ENCODE measurements at places on chromosomes 16 and 17.
A peak's percentile ranks its signal among the peaks of the same experiment; 100 is the strongest.

GRCh38 chr16:72847187-72848027 lies 200.5 kb downstream of the ZFHX3 start:
- no peak for DNase-seq

GRCh38 chr16:84761448-84762368 lies 58.1 kb upstream of the CRISPLD2 start:
- no peak for DNase-seq

DNA sequence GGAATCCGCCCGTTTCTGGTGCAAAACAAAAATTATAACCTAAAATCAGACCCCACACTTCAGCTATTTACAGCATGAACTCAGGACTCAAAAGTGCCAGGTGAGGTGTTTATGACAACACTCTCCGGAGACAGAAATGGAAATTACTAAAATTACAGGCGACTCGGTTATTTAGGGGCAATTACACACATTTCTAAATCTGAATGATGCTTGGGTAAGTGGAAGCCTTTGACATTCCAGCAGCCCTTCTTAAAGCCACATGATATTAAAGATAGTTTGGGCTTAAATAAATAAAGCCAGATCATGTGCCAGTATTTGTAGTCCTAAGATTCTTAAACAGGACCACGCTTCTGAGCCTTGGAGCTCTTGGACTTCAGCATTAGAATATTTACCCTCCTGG lies 36.7 kb upstream of the PMP22 start:
- no peak for DNase-seq

DNA sequence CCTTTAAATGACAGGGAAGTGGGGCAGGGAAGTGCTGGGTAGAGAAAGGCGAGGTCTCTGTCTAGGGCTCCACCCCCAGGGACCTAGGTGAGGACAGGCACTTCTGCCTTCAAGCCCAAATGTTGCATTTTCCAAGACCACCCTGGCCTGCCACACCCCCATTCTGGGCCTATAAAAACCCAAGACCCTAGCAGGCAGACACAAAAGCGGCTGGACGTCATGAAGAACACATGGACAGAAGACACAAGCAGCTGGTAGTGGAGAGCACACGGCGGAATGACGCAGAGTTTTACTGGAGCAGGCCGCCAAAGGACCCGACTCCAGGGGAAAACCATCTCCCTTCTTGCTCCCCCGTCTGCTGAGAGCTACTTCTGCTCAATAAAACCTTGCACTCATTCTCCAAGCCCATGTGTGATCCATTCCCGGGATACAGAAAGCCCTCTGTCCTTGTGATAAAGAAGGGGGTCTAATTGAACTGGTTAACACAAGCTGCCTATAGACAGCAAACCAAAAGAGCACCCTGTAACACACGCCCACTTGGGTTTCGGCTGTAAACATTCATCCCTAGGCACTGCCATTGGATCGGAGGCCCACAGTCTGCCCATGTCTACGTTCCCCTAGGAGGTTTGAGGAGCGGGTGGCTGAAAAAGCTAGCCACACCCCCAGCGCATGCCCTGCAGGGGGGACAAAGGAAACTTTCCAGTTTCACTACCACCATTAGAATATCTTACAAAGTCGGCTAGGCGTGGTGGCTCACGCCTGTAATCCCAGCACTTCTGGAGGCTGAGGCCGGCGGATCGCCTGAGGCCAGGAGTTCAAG lies 622.2 kb upstream of the SALL1 start:
- no peak for DNase-seq

- no peak for DNase-seq
Measured at GRCh38 chr16:88809676-88810165, 2.0 kb downstream of the APRT start.

DNA sequence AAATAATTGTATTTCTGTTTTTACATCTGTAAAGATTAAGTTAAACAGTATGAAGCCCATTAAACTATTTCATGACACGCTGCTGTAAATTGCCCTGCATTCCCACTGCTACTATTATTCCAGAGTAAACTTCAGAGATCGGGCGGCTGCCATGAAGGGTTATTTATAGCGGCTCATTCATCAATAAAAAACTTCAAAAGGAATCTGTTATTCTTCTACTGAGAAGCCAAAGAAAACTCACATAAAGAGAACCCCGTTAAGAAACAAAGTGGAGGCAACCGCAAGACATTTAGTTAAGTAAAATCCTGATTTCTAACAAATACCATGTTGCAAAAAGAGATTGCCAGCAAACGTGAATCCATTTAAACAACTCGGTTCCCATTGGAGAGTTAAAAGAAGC lies 16.4 kb downstream of the FOXL1 start:
- DNase-seq, result no peak

DNA sequence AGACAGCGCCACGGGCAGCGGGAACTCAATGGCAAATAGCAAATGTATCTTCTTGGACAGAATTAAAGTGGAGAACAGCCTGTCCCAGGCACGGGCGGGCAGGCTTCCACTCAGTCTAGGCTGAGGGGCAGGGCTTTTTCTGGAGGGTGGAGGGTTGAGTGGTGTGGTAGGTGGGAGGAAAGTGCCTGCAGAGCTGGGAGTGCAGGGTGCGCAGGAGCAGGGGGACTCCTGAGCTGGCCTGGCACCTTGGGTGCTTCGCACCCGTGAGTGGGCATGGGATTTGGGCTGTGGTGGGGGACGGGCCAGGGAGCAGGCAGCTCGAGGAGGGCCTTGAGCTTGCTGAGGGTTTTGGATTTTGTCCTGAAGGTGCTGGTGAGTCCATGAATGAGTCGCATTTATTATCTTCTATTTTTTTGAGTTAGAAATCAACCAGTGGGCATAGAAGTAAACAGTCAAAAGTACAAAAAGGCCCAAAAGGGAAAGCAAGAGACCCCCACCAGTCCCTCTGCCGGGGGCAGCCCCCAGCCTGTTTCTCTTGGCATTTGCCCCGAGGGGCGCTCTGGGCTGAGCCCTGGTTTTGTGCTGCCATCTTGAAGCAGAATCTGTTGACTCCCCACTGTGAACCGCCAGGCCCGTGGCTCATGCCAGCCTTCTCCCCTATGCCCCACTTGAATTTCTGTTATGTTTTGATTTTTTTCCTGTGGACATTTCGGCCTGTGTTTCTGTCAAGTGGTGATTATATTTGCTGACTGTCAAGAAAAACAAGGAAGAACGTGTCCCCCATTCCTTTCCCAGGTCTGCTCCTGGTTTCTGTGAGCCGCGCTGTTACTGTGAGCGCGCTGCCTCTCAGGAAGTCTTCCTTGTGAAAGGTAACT lies 8.2 kb downstream of the ADORA2B start:
- DNase-seq, result no peak

DNA sequence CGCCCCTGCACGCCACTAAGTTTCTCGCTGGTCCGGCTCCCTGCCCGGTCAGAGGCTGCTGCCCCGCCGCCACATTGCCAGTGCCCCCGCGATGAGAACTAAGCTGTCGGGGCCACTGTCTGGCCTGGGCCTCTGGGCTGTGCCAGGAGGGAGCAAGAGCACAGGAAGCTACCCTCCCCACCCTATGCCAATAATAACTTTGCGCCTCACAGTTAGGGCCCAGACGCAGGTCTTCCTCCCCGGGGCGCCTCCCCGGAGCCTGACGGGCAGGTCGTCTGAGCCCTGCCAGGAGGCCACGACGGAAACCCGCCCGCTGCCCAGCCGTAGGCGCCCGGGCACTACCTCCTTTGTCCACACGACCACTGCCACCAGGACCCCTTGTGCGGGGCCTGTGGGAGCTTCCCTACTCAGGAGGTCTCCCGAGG lies 1.5 kb downstream of the ZFPM1 start:
- peak; percentile 64 for DNase-seq

DNA sequence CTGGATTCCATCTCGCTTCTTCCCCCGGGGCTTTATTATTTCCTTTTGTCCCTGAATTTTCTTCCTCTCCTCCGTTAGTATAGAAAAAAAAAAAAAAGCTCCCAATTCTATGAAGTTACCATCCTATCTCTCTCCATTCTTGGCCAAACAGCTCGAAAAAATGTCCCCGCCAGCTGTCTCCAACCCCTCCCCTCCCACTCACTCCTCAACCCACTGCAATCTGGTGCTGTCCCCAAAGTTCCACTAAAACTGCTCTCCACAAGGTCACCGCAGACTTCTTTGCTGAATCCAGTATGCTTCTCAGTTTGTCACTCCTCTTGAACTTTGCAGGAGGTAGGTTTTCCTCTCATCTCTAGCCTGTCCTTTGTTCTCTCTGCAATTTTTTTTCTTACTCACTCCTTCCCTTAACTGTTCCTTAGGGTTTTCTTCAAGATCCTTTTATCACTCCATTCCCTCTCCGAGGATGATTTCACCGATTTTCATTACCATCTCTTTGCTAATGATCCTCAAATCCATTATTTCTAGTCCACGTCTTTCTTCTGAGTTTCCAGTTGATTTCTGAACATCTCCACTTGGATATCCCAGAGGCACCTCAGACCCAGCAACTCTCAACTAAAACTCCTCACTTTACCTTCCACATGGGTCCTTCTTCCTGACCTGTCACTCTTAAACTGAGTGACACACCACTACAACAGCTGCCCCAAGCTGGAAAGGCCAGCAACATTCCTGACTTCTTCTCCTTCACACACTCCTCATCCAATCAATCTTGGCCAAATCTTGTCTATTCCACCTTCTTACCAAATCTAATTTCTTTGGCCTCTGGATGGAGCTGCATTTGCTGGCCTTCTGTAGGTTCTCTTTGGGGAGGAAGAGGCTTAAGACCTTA lies 1.5 kb upstream of the SUMO2 start:
- DNase-seq, result no peak

DNA sequence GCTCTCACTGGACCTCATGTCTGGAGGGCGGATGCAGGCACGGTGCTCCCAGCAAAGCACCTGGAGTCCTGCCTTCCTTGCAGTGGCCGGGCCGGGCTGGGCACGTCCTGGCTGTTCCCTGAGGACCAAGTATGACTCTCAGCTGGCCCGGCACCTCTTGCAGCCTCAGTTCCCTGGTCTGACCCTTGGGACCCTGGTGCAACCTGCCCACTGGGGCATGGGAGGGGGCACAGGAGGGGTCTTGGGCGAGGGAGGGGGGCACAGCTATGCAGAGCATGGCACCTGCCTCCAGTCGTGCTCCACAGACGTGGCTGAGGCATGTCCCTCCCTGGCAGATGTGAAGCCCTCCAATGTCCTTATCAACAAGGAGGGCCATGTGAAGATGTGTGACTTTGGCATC lies 19.6 kb downstream of the MAP2K3 start:
- no peak for DNase-seq

GRCh38 chr16:55037046-55037445 lies 106.4 kb downstream of the IRX5 start:
- DNase-seq, result no peak

DNA sequence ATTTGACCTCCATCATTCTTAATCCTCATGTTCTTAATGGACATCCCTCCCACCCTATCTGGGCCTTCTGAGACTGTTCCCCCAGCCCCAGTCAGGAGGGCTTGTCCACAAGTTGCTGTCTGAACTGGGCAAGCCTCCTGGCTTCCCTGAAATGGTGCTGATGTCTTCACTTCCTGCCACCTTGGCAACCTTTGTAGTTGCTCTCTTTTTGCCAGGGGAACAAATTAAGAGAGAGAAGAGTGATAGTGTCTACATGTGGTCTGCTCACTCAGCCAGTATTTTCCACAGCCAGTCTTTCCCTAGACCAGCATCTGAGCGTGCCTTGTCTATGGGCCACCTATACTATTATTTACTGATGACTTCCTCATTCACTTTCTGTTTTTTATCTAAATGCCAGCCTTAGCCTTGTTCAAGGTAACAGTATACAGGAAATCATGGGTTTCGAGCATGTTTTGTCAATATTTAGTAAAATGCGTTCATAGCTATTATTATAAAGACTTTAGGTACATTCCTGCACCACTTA lies 710.1 kb downstream of the MAF start:
- no peak for DNase-seq

DNA sequence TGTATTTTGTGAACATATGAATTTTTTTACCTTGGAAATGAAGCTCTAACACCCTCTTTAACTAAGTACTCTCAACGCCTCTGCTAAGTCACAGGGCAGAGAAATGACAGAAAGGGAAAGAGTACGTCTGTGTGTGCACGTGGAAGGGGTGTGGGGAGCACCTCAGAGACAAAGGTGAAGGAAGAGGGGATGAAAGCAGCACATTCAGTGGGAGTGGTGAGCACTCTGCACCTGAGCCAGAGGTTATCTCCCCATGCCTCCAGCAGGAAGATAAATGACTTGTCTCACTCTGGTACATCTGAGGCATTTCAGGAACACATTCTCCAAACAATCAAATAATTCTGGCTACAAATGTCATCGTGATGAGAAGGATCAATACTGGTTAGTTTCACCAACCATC lies 15.0 kb downstream of the GNA13 start:
- no peak for DNase-seq

DNA sequence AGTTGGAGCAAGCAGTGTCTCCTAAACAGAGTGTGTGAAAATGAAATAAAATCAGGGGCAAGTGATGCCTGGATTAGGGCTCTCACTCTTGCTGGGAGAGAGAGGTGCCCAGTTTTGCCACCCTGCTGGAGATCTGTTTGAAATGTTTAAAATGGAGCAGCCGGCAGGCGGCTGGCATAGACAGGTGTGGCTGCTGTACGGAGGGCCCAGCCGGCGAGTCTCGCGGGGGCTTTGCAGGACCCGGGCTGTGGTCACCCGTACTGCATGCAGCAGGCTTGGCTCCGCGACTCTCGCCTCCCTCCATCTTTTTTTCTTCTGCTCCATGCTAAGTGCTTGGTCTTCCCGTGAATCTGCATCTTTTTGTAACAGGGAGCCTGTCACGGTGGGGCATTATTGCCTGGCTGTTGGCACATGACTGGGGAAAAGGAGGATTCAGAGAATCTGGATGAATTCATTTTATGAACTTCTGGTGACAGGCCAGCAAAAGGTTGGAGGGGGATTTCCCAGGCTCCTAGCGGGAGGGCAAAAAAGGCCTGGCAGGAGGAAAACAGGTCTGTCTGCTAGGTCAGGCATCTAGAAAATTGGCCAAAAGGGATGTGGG lies 1.8 kb downstream of the ZNRF1 start:
- DNase-seq, result no peak

DNA sequence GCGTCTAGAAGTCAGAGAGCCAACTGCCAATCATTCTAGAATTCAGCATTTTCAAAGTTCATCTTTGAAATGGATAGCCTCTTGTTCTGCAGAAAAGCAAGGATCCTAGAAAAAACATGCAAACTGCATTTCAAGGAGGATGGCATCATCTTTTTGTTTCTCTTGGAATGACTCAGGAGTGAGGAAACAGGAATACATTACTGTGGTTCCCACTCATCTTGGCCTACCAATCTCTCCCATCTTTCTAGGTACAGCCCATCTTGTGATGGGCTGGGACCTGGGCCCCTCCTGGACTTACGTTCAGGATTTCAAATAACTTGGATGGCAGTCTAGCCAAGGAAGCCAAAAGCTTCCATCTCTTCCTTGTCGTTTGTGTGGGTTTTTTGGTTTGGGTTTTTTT lies 363.4 kb downstream of the CDH13 start:
- no peak for DNase-seq

GRCh38 chr16:4506450-4506849 lies 30.3 kb downstream of the HMOX2 start:
- peak; percentile 44 for DNase-seq

- no peak for DNase-seq
Measured at GRCh38 chr16:48547530-48547929, 62.5 kb downstream of the N4BP1 start.

- DNase-seq, result no peak
Measured at GRCh38 chr16:19898924-19899604, 14.4 kb upstream of the GPRC5B start.

All from activated CD4-positive, CD25-positive, alpha-beta regulatory T cell treated with anti-CD3 and anti-CD28 coated beads, Interleukin-2, amount 50 U/mL, for 72 hours (primary cell).